ENCODE measurements at places on chromosomes 7 and 10.

DNA sequence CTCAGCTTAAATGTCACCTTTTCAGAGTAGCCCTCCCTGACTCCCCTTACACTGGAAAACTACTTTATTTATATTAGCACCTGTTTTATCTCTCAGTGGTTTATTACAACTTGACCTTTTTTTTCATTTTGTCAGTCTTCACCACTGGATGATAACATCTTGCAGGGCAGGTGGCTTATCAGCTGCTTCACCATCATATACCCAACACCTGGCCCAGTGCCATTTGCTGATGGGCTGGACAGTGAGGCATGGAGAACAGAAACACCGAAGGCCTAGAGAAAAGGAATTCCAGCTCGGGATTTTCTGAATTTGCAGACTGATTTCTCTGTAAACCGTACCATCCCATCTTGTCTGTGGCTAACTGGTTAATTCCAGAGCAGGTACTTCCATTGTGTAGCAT, 48.5 kb downstream of the SORCS3 start:
- no peak for DNase-seq

GRCh38 chr10:69093933-69094332, 6.0 kb downstream of the SRGN start:
- DNase-seq, result no peak

GRCh38 chr10:5630112-5630436, 36.3 kb downstream of the ASB13 start:
- no peak for DNase-seq

DNA sequence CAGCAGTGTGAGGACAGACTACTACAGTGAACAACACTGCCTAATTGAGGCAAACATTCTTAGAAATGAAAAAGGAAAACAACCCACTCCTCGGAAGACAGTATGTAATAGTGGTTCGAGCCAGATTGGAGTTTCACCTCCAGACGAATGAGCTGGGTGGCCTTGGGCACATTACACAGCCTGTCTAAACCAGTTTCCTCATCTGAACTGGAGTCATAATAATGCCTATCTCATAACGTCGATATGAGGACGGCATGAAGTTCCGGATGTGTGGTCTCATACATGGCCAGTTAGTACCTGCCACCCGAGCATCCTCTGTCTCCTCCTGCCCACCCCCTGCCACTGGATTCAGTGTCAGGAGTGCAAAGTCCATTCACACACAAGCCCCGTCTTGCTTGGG, 15.8 kb upstream of the FRMPD2 start:
- DNase-seq, result no peak

DNA sequence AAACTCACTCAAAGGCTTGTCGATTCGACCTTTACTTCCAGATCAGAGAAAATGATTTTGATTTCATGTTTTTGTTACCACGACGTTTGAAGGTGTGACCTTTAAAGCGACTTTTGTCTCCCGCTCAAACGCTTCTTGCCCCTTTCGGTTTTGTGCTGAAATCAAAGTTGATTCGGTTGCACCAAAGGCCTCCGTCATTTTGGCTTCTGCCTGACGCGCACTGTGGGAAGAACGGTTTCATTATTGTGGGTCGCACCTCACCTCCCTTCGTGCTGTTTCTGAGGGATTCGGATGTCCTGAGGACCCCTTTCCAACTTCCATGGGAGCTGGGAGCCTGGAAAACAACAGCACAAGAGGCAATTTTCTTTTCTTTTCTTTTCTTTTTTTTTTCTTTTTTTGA, 176.9 kb downstream of the DNAJB6 start:
- DNase-seq, result no peak

DNA sequence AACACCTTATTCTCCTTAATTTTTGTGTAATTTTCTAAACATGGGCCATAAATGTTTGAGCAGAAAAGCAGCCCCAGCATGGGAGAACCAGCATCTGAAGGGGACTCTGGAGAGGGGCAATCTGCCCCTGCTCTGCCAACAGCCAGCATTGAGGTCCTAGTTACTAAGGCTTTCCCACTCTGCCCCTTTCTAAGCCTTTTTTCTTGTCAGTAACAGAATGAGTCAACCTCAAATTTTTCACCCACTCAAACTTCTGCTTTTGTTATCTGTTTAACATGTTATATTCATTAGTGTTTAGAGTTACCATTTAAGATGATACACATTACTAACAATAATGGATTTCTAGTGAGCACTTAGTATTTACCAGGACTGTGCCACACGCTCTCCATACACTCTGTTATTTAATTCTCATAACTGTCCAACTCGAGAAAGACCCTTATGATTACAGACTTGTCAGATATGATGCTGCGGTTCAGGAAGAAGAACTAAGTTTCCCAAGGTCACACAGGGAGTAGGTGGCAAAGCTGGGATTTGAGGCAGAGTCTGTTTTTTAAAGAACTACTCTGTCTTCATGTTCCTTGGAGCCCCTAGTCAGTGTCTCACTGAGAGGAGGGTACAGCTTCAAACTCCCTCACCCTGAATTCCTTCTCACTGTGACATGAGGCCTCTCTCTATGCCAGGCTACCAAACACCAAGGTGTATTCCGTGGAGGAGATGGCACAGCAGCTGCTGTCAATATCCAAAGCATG, 19.9 kb upstream of the GPAM start:
- DNase-seq, result no peak

- DNase-seq, result no peak
Observed at GRCh38 chr10:77675347-77675746, 37.7 kb upstream of the KCNMA1 start.

- no peak for DNase-seq
Observed at GRCh38 chr10:94035982-94036765, 42.4 kb downstream of the PLCE1 start.

GRCh38 chr10:48192881-48193450, 81.5 kb downstream of the FRMPD2 start:
- no peak for DNase-seq

- no peak for DNase-seq
Observed at GRCh38 chr7:20114468-20114867, 102.7 kb downstream of the MACC1 start.

DNA sequence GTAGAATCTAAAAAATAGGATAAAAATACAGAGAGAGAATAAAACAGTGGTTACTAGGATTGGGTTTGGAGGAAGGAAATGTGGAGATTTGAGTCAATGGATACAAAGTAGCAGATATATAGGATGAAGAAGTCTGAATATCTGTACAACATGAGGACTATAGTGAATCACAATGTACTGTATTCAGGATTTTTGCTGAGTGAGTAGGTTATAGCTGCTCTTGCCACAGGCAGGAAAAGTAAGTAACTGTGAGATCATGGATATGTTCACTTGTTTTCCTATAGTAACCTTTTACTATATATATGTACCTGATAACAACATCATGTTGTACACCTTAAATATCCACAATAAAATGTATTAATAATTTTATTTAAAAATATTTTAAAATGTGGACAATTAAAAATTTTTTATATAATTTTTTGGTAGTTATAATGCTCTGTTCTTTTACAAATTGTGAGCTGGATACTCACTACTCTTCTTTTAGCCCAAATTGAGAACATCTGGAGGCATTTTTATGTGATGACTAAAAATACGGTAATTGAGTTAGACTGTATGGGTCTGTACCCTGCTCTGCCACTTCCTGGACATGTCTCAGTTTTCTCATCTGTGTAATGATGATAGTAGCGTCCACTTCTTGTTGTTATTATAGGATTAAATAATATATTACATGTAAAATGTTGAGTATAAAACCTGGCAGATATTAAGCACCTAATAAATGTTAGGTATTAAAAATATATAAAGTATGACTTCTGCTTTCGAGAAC, 439.1 kb downstream of the AUTS2 start:
- no peak for DNase-seq

DNA sequence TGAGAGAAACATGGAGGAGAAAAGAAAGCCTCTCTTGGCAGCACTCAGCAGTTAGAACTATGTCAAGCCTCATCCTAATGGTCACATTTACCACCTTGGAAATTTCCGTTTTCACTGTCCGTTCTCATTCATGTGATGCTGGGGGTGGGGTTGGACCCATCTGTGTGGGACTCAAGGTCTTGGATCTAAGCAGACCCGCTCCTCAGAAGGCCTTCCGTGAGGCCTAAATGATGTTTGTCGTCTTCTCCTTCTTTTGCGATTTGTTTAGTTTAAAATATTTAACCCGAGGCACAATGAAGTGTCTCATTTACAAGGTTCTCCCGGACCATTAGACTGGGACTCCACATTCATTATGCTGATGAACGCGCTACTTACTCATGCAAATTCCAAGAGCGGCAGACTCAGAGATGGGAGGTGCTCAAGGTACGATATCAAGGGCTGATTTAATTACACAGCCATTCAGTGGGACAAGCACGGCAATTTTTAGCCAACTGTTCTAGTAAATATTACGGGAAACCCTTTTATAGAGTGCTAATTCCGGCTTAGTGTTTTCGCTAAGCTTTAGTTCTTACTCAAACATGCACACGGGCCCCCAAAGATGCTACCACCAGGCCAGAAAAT, 109.1 kb upstream of the EFCAB10 start:
- no peak for DNase-seq

- no peak for DNase-seq
Observed at GRCh38 chr10:104435822-104436221, 82.2 kb downstream of the CFAP58 start.

DNA sequence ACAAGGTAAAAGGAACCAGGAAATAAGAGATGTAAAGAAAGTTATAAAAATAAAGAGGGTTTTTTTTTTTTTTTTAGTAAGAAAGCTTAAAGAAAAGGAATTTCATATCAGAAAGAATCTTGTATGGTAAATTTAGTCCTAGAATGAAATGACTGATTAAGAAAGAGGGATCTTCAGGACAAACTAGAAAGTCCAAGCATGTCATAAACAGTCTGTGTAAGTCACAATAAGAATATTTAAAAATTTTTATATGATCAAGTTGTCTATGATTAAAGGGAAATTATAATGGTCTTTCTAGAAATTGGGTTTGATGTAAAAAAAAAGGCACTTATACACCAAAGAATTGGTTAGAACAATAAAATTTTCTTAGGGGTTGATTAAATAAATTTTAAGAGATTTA, 289.5 kb downstream of the XPNPEP1 start:
- no peak for DNase-seq

- DNase-seq, result no peak
Observed at GRCh38 chr7:44062180-44062902, 3.0 kb downstream of the PGAM2 start.

DNA sequence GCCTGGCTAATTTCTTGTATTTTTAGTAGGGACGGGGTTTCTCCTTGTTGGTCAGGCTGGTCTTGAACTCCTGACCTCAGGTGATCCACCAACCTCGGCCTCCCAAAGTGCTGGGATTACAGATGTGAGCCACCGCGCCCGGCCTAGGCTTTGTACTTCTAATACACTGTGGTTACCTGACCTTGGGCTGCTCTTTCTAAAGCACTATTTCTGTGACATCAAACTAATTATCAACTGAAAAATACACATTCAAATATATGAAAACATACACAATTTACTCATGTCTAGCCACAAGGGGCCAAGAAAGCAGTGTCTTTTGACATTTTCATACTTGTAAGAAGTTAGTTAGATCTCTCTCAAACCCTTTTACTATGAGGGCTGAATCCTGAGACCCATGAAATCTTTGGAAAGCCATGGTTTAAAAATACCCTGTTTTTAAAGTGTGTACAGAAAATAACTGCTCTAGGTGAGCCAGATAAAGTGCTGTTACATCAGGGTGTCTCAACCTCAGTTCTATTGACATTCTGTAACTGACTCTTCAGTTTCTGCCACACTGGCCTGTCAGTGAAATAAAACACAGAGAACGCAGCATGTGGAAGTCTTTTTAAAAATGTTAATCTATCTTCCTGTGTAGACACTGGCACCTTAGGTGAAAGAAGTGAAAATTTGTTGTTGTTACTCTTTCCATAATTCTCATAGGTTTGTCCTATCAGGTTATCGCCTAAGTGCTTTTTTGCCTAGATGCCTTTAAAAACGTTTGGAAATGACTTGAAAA, 58.8 kb downstream of the CREM start:
- no peak for DNase-seq

- DNase-seq, result no peak
Observed at GRCh38 chr10:115772606-115773005, 500.4 kb downstream of the GFRA1 start.

Measured in GOT3 (cell line).